ENCODE measurements at places on chromosomes 11 and 22.

DNA sequence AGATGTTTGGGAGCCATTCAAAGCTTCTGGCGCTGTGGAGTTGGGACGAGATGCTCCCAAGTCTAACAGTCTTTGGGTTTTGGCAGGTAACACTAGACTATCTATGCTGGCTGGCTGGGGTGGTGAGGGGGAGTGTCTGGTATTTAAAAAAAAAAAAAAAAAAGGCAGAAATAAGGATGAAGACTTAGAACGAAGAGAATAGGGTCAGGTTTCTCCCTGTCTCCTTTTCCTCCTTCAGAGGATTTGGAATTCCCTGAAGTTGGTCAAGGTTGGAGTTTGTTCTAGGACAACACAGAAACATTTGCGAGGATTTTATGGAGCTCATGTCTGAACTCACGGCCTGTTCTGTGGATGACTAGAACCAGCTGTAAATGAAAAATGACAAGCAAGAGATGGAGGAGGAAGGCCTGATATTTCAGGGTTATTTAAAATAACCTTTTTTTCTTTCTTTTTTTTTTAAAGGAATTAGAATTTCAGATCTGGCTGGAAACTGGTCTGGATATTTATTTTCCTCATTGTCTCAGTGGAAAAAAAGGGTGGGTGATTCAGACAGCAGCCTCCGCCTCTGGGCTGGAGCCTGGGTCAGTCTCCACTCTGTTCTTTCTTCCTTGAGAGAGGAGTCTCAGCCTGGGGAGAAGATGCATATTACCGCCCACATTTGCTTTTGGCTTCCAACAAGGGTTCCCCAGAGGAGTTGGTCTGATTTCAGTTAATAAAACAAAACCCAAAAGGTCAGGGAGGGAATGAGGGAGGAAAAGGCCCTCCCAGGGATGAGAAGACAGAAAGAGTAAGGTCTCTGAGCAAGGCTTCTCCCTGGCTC is 80.1 kb downstream of the USP35 start:
- DNase-seq: no peak

GRCh38 chr11:103863497-103863896 is 172.9 kb upstream of the DDI1 start:
- no peak for DNase-seq

GRCh38 chr11:123020968-123021367 is 39.3 kb upstream of the BSX start:
- DNase-seq: peak; percentile 40

DNA sequence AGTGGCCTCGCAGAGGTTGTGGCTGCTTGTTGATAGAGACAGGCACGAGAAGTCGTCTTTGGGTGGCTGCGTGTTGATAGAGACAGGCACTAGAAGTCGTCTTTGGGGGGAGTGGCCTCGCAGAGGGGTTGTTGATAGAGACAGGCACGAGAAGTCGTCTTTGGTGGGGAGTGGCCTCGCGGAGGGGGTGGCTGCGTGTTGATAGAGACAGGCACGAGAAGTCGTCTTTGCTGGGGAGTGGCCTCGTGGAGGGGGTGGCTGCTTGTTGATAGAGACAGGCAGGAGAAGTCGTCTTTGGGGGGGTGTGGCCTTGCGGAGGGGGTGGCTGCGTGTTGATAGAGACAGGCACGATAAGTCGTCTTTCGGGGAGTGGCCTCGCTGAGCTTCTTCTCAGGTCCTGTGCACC is 328.8 kb downstream of the TBC1D22A start:
- DNase-seq: peak; percentile 33

- no peak for DNase-seq
Measured at GRCh38 chr11:25583596-25583995, 748.3 kb upstream of the ANO3 start.

GRCh38 chr11:17548444-17548843 is 1.4 kb downstream of the OTOG start:
- no peak for DNase-seq

DNA sequence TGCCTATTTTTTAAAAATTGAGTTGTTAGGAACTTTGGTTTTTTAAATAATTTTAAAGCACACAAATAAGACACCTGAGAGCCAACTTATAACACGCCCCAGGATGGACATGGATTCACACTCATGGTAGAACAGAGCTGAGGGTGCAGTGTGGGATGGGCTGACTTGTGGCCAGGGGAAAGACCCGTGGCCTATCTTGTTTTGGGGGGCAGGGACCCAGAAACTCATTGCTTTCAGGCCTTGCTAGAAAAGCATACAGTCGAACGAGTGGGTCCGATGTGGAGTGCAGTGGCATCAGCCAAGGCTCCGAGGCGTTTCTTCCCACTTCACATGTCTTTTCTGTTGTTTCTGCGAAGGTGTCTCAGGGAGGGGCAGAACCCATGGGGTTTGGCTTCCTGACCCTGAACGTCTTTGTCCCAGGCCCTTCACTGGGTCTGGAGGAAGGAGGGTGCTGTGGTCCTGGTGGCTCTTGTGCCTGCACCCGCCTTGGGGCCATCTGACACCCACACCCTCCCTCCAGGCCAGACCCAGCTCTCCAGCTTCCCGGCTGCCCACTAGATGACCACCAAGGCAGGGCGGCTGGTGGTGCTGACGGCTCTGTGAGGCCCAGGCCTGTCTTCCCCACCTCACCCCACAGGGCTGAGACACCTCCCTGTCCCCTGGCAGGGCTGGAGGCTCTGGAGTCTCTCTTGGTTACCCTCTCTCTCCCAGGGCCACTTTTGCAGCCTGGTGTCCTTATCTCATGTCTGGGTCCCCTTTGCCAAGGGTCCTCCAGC is 120.8 kb downstream of the KCNQ1 start:
- DNase-seq: no peak

DNA sequence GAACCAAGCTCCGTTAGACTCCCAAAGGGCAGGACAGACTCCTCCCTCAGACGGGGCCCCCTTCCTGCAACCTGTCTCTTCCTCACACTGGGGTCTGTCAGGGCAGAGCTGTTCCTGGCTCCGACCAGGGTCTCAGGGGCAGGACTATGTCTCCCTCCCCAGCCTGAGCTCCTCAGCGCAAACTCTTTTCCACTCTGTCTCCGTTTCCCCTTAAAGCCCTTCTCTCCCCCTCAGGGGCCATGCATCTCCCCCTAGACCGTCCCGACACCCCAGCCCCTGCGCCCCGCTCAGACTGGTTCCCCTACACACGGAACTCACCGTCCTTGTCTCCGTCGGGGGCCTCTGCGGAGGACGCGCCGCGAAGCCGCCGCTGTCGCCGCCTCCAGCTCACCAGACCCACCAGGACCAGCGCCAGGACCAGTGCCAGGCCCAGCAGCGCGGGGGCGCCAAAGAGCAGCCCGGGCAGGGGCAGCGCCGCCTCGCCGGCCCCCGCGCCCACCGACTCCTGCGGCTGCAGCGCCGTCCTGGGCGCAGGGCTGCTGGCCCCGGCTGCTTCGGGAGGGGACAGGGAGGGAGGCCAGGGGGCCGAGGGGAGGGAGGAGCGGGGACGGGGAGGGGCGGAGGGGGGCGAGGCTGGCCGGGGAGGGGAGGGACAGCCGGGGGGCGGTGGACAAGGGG is 684 bp downstream of the TNFRSF13C start:
- peak; percentile 82 for DNase-seq

- no peak for DNase-seq
Measured at GRCh38 chr11:64096835-64097234, 61.1 kb downstream of the FLRT1 start.

DNA sequence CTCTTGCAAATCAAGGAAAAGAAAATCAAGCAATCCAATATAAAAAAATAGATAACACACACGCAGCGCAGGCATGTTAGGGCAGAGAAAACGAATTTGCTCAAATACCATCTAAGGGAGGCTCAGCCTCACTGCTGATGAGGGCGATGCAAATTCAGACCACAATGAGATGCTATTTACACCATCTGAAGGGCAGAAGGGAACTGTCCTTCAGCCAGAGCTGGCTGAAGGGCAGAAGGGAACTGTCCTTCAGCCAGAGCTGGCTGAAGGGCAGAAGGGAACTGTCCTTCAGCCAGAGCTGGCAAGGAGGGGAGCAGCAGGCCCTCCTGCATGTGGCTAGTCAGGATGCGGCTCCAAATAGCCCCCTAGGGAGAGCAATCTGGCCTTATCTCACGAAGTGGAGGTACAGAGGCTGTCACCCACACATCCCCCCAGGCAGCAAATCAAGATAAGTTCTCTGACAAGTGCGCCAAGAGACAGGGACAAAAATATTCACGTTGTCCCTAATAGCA is 7.6 kb upstream of the SLC39A13 start:
- no peak for DNase-seq

- no peak for DNase-seq
Measured at GRCh38 chr11:71499546-71499945, 27.5 kb upstream of the KRTAP5-7 start.

DNA sequence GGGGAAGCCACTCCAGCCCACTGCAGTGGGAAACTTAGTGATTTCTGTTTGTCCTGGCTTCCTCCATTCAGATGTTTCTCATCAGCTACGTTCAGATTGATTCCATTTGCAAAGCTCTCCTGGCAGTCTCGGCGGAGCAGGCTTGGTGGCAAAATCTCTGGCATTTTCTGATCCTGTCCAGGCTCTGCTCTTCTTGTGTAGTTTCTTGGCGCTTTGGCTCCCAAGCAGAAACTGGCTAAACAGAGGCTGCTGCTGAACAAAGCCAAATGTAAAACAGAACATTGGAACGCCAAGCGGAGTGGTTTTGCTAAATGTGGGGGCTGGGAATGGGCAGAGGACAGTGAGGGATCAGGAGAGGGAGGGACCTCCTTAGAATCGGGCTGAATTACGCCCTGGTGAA is 36.7 kb downstream of the ADAMTS8 start:
- DNase-seq: no peak

GRCh38 chr11:72254299-72254993 is 10.5 kb upstream of the PHOX2A start:
- DNase-seq: no peak

- no peak for DNase-seq
Measured at GRCh38 chr11:84887055-84887629, 740.0 kb downstream of the DLG2 start.

- no peak for DNase-seq
Measured at GRCh38 chr11:119335655-119336543, 1.6 kb downstream of the RNF26 start.

- no peak for DNase-seq
Measured at GRCh38 chr11:114441921-114442320, 2.7 kb downstream of the REXO2 start.

DNA sequence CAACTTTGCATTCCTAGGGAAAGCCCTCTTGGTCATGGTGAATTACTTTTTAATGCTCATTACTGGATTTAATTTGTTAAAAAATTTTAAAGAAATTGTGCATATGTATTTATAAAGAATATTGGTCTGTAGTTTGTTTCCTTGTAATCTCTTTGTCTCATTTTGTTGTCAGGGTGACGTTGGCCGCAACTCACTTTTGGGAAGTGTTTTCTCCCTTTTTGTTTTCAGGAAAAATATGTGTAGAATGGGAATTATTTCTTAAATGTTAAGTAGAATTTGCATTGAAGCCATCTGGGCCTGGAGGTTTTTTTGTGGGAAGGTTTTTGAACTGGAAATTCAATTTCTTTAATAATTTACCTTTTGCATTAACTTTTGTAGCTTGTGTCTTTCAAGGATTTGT is 149.1 kb downstream of the UVRAG start:
- no peak for DNase-seq

Data from CD4-positive, alpha-beta T cell treated with Interferon alpha-2 for 1 hour (primary cell).